Memory B cell (primary cell): ENCODE measurements at places on chromosomes 1 and 21.
A peak's percentile ranks its signal among the peaks of the same experiment; 100 is the strongest.

GRCh38 chr1:55384637-55385036 lies 169.5 kb upstream of the USP24 start:
- DNase-seq, result no peak
- no peaks in the 10 kb centered on the region for H3K36me3 ChIP-seq
- no peaks in the 10 kb centered on the region for H3K4me1 ChIP-seq
- no peak overlapping the region for H3K4me3 ChIP-seq
- no peak overlapping the region for H3K27ac ChIP-seq

DNA sequence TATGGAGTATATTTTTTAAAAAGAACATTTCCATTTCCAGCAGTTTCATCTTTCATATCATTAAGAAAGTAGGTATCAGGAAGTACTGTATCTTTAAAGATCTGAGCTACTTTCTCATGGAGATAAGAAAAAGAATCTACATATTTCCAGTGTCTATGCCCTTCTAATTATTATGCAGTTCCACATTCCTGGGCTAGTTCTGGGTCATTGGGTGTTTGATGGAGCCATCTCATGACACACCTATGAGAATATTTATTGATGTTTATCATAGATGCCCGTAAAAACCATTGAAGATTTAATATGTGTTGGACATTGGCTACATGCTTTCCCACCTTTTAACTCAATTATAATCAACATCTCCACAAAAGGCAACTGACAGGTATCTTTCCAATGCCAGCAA lies 21.0 kb downstream of the LCE4A start:
- H3K4me1 ChIP-seq, result no peaks in the 10 kb centered on the region
- no peak for DNase-seq
- H3K36me3 ChIP-seq, result no peaks in the 10 kb centered on the region
- H3K27ac ChIP-seq, result no peak overlapping the region
- H3K27me3 ChIP-seq, result peaks cover 2% of the 10 kb centered on the region

DNA sequence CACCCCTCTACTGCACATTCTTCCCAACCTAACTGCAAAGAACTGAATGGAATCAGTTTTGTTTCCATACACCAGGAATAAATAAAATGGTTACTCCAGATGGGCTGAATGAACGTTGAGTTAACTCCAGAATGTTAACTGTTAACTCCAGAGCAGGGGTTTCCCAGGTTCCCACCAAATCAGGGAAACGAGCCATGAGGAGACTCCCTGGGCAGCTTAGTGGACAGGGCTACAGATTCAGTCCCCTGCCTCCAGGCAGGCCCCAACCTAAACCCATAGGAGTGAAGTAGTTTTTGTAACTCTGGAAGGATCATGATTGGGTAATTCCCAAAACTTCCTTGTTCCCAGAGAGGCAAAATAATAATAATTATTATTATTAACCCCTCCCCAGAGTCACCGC lies 14.1 kb downstream of the VSIG8 start:
- no peak overlapping the region for H3K27ac ChIP-seq
- H3K4me1 ChIP-seq, result no peaks in the 10 kb centered on the region
- H3K4me3 ChIP-seq, result no peak overlapping the region
- peaks cover 27% of the 10 kb centered on the region for H3K27me3 ChIP-seq
- DNase-seq, result no peak
- peaks cover 3% of the 10 kb centered on the region for H3K36me3 ChIP-seq

DNA sequence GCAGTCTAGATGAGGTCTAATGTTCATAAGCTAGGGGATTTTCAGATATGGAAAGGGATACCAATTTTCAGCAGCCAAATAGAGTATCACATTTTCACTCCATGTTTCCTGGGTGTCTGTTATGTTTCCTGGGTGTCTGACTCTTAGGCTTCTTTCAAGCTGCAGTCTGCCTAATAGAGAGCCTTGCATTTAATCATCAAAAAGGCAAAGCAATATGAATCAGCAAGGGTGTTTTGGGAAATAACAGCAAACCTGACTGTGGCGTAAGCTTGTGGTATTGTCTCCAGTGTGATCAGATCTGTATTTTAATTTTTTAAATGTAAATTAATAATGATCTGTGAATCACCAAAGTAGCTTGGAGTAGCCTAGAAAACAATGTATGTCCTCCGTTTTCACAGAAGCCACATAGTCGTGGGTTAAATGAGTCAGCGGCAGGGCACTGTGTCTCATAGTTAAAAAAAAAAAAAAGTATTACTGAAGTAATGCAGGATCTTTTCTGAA lies 10.4 kb downstream of the LGALS8 start:
- H3K4me1 ChIP-seq, result peaks cover 21% of the 10 kb centered on the region
- peak overlapping the region; percentile 75 for H3K27ac ChIP-seq
- no peaks in the 10 kb centered on the region for H3K27me3 ChIP-seq

GRCh38 chr1:236284291-236284721 lies 2.5 kb upstream of the ERO1B start:
- peaks cover 27% of the 10 kb centered on the region for H3K4me1 ChIP-seq
- peak; percentile 15 for DNase-seq
- H3K27ac ChIP-seq, result peak overlapping the region; percentile 23
- H3K4me3 ChIP-seq, result no peak overlapping the region

DNA sequence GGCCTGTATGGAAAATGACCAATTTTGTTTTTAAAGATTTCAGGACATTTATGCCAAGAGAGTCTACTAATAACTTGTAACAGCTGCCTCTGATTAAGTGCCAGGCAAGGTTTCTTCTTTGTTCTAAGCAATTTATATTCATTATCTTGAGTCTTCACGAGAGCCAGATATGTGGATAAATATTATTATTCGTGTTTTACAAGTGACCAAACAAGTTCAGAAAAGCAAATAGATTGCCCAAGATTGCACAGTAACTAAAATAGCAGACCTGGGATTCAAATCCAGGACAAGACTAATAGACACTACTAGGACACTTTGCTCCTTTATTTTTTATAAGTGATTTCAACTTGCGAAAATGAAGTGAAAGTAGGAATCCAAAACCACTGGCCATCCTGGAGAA lies 30.1 kb upstream of the DPT start:
- DNase-seq, result no peak
- no peak overlapping the region for H3K27ac ChIP-seq
- H3K27me3 ChIP-seq, result peaks cover 1% of the 10 kb centered on the region
- no peak overlapping the region for H3K4me3 ChIP-seq
- H3K4me1 ChIP-seq, result no peaks in the 10 kb centered on the region

GRCh38 chr21:42092771-42093170 lies 21.7 kb downstream of the UMODL1 start:
- peaks cover 3% of the 10 kb centered on the region for H3K36me3 ChIP-seq
- H3K4me1 ChIP-seq, result no peaks in the 10 kb centered on the region
- no peak overlapping the region for H3K4me3 ChIP-seq
- peaks cover 16% of the 10 kb centered on the region for H3K27me3 ChIP-seq
- no peak for DNase-seq
- H3K27ac ChIP-seq, result no peak overlapping the region

DNA sequence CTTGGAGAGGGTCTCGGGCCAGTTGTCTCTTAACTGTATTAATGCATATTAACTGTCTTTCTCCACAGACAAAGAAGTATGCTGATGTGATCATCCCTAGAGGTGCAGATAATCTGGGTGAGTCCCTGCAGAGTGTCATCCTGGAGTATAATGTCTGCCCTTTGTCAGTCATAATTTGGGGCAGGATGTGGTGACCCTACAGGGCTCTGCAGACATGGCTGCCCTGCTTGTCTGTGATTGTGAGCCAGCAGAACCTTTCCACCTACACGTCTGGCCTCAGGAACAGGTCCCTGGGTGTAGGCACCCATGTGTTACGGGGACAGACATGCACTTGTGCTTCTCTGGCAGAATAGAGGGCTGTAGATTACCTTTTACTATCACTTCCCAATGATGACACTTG lies 78.4 kb downstream of the UCK2 start:
- no peaks in the 10 kb centered on the region for H3K4me1 ChIP-seq
- DNase-seq, result no peak
- H3K27me3 ChIP-seq, result no peaks in the 10 kb centered on the region
- H3K4me3 ChIP-seq, result no peak overlapping the region
- H3K27ac ChIP-seq, result no peak overlapping the region

DNA sequence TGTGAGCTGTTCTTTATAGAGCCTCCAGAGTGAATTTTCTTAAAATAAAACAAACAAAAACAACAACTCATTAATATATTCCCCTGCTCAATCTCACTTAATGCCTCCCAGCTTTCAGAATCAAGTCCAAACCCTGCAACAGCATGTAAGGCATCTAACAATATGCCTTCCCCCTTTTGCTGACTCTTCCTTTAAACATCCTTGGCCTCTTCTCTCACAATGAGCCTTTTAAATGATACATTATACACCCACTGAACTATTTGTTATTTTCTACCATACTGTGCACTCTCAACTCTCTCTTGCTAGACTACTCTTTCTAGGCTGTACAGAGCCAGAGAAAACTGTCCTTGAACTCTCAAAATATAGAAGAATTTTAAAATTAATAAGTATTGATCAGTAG lies 115.2 kb upstream of the SNX7 start:
- no peak overlapping the region for H3K4me3 ChIP-seq
- no peaks in the 10 kb centered on the region for H3K36me3 ChIP-seq
- H3K27me3 ChIP-seq, result no peaks in the 10 kb centered on the region
- no peak for DNase-seq
- H3K4me1 ChIP-seq, result no peaks in the 10 kb centered on the region
